ENCODE measurements at places on chromosomes 6 and 20.

GRCh38 chr20:24584538-24585356 lies 115.3 kb downstream of the SYNDIG1 start:
- no peak for DNase-seq

- no peak for DNase-seq
Measured at GRCh38 chr6:144990784-144991183, 705.6 kb downstream of the UTRN start.

DNA sequence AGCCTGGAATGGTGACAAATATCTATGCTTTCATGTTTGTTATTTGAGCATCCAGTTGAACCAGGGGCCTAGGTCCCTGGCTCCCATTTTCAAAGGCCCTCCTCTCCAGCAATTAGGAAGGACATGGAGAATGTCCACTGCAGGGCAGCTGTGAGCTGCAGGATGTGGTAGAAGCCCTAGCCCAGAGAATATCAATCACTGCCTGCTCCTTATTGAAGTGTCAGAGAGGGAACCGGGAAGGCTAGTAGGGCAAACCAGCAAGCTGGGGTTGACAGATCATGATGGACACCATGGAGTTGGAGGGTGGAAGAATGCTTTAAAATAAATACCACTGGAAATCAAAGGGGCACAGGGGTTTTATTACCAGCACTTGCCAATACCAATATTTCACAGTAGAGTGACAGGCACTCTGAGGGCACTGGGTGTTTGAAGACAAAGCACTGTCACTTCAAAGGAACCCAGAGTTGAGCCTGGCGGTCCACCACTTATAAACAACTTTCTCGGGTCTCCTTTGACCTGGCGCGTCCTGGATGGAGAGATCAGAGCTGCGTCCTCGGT lies 47.7 kb downstream of the ZNF831 start:
- no peak for DNase-seq

DNA sequence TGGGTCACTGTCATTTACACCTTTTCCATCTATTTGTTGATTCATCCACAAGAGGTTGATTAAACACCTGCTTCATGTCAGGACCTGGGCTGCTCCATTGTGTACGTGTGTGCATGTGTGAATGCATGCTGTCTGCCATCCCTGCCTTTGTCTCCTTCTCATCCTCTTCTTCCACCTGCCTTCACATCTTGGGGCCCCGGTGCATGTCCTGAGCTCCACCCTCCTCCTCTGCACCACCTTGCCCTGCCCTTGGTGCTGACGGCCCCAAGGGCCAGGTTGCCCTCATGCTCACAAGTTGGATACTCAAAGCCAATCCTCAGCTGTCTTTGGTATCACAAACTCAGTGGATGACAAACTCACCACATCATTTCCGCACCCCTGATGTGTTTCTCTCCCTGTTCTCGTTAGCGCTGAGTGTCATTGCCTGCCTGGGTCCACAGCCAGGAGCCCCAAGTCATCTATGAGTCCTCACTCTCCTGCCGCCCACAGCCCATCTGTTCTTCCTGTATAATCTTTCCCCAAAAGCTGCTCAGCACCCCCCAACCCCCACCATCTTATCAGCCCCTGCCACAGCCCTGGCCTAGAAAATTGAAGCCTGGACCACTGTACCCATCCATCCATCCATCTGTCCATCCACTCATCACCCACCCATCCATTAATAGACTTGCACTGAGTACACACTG lies 85.0 kb downstream of the SRC start:
- no peak for DNase-seq

GRCh38 chr6:3977875-3978711 lies 100.8 kb downstream of the FAM217A start:
- DNase-seq: peak; percentile 15

GRCh38 chr6:10587656-10588406 lies 66.7 kb downstream of the GCNT2 start:
- no peak for DNase-seq

- no peak for DNase-seq
Measured at GRCh38 chr20:62611819-62612218, 30.5 kb upstream of the SLCO4A1 start.

DNA sequence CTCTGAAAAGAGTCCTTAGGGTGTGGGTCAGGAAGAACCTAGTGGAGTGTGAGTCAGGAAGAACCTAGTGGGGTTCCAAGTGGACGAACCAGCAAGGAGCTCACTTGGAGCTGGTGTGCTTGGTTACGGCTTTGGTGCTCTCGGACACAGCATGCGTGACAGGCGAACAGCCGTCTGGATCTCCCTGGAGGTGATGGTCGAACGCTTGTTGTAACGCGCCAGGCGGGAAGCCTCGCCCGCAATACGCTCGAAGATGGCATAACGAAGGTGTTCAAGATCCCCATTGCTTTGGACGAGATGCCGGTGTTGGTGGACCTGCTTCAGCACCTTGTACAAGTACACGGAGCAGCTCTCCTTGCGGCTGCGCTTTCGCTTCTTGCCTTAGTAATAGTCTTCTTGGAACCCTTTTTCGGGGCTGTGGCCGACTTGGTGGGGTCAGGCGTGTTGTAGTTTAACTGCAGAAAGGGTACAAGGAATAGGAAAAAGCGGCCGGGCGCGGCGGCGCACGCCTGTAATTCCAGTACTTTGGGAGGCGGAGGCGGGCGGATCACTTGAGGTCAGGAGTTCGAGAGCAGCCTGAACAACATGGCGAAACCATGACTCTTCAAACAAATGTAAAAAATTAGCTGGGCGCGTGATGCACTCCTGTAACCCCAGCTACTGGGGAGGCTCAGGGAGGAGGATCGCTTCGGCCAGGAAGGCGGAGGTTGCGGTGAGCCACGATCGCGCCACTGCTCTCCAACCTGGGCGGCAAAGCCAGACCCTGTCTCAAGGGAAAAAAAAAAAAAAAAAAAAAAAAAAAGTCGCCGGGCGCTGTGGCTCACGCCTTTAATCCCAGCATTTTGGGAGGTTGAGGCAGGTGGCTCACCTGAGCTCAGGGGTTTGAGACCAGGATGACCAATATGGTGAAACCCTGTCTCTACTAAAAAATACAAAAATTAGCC lies 48.0 kb downstream of the OR2B2 start:
- no peak for DNase-seq

- DNase-seq: no peak
Measured at GRCh38 chr6:113893866-113894265, 36.7 kb downstream of the MARCKS start.

- DNase-seq: no peak
Measured at GRCh38 chr6:150033207-150033771, 8.0 kb upstream of the RAET1L start.

DNA sequence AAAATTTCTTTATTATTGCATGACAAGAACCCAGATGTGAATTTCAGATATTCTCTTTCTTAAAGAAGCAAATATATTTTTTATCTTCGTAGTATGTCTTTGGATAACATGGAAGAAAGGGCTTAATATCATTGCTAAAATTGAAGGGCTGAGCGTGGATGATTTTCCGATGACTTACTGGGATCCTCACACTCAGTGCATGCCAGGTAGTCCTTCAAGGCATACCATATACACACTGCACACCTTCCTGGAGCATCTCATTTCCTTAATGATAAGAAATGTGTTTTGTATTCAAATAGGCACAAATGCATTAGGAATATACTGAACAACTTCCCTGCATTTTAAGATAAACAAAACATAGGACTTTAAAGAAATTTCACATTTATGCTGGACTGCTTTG lies 193.9 kb upstream of the MAP3K7 start:
- no peak for DNase-seq

GRCh38 chr20:61558726-61559125 lies 306.7 kb downstream of the CDH4 start:
- no peak for DNase-seq

- no peak for DNase-seq
Measured at GRCh38 chr6:120147071-120147871, 797.7 kb upstream of the MAN1A1 start.

GRCh38 chr20:33515569-33516216 lies 25.8 kb downstream of the CBFA2T2 start:
- no peak for DNase-seq
